ENCODE measurements at places on chromosomes 2 and 18.

DNA sequence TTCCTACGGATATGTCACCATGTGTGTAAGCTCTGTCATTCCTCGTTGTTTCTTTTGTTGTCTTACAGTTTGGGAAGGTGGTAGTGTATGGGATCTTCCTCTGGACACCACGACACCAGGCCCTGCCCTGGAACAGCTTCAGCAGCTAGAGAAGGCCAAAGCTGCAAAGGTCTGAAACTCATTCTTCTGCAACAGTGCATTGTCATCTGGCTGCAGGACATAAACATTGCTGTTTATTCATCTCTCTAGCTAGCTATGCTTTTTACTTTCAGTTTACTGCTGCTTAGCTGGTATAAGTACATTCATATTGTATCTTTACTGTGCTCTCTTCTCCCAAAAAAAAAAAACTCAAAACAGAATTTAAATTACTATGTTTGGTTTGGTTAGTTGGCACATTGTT lies 39.2 kb upstream of the KCNJ13 start:
- no peak for DNase-seq

DNA sequence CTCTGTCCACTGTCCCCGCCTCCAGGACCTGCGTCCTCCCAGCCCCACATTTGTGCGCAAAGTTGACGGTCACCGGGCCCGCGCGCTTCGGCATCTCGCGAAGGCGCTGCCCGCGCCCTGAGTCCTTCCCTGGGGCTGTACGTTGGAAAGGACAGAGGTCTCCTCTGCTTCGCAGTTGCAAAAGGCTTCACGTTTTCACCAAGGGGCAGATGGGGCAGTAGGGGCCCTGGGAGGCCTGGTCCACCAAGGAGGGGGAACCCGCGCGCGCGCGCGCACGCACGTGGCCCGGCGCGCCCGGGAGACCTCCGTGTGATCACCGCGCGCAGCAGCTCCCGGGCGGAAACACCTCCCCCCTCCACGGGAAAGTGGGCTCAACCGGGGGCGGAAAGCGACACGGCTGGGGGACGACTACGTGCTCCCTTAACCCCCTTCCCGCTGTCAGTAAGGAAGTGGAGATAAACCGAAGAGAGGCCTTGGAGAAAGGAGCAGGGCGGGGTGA lies 21.9 kb downstream of the TEX44 start:
- peak; percentile 62 for DNase-seq

DNA sequence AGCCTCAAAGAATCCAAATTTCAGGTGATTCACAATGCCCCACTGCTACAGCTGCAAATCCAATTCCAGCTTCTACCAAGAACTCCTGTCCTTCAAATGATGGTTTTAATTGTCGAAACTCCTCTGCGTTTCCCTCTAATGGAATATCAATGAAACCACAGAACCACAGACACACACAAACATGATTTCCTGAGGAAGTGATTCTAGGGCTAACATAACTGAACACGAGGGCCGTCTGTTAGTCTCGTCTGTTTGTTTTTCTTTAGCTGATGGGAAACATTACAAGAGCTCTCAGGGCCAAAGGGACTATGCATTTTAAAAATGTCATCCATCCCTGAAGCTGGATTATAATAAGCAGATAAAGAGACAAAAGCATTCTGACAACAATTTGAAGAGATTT lies 59.4 kb downstream of the RNF152 start:
- DNase-seq: no peak

DNA sequence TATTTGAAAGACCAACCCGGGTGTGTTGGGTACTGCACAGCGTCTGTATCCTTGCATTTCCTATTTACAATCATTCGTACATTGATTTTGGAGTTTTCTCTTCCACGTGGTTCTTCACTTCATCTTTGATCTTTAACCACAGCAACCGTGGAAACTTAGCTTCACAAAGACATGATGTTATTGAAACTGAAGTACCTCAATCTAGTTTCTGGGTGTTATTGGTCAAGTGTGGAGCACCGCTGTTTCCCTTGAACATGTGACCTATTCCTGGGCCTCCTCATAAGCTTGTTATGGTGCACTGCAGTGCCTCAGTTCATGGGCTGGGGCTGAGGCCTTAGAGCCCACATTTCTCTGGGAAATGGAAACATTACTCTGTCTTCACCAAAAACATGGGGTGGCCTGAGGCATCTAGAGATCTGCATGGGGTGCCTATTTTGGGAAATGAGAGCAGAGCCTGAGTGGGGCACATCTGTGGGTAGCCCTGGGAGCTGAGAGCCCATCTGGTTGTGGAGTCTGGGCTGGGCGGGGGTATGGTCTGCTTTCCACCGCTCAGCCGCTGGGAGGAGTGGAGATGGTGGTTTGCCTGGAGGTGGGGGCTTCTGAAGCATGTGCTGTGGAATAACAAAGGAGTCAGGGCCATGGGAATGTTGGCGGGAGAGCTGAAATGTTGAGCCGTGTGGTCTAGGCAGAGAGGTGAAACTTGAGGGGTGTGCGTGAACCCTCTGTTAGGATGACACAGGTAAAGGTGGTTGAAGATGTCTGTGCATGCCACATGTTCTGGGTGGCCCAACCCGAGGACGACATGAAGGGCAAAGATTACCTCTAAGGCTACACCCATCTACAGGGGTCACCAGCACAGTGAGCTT lies 37.4 kb downstream of the ZNF236 start:
- DNase-seq: no peak

GRCh38 chr2:57516698-57517340 lies 529.8 kb upstream of the VRK2 start:
- no peak for DNase-seq

- DNase-seq: no peak
Measured at GRCh38 chr2:63029058-63029457, 21.6 kb upstream of the OTX1 start.

- no peak for DNase-seq
Measured at GRCh38 chr2:161358838-161359237, 50.6 kb downstream of the PSMD14 start.

DNA sequence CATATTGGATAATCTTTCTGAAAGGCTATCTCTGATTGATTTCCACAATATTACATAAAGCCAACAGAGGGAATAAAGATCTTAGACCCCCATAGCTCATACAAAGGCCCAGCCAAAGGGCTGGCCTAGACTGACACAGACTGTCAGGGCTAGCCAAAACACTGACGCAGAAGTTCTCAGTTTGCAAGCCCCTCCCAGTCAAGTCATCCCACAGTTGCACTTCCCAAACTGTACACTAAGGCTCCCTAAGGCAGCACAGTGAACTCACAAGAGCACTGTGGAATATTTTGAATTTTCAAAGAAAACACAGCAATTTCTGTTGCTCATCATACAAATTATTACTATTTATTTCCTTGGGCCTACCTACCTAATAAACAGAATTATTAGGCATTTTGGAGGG lies 244.9 kb downstream of the SP3 start:
- DNase-seq: no peak

GRCh38 chr2:221444106-221444505 lies 128.0 kb downstream of the EPHA4 start:
- DNase-seq: no peak

- no peak for DNase-seq
Measured at GRCh38 chr2:57156231-57156924, 890.2 kb upstream of the VRK2 start.

DNA sequence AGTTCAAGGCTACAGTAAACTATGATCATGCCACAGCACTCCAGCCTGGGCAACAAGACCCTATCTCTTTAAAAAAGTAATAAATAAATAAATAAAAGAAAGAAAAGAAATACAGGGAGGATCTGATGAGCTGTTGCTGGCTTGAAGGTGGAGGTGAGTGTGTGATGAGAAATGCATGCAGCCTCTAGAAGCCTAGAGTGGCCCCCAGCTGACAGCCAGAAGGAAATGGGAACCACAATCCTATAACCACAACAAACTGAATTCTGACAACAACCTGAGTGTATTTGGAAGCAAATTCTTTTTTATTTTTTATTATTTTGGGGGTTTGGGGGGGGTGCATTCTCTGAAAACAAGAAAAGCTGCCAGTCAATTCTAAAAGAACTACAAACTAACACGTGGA lies 14.6 kb downstream of the NOL10 start:
- DNase-seq: no peak

DNA sequence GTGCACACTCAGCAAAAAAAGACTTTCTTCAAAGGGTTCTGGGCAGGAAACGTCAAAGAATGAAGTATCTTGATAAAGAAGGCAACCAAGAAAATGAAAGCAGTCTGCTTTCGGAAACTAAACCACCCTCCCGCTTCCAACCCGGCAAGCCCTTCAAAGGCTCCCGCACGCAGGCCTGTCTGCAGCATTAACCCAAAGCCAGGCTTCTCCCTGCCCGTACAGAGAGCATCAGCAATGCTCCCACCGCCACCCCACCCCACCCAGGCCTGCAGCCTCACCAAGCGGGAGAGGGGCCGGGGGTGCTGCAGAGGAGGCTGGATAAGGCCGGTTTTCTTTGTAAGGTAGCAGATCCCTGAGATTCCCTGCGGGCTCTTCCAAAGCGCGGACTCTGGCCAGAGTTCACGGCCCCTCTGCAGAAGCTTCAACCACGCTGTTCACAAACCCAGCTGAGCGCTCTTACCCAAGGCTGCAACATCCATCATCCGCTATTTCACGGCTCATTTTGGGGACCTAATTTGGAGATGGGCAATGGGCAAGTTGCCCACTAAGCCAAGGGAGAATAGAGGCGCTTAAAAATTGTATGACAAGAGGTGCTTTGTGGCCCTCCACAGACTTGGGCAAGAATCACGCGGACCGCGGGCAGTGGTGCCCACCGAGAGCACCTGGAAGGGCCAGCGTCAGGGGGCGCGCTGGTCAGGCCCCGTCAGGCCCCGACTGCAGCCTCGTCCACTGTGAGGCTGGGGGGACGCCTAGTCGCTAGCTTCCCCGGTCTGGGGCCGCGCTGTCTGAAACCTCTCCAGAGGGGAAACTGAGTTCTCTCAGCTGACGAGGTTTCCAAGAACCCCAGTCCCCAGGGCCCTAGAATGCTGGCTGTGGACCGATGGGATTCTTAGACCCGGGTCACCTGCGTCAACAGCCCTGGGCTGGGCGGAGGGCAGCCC lies 225.4 kb upstream of the ID2 start:
- DNase-seq: peak; percentile 23

GRCh38 chr2:217835931-217836891 lies 166.6 kb downstream of the TNS1 start:
- DNase-seq: peak; percentile 7

- DNase-seq: peak; percentile 84
Measured at GRCh38 chr2:121699421-121700333, 37.0 kb downstream of the NIFK start.

GRCh38 chr2:238904716-238905115 lies 56.8 kb downstream of the TWIST2 start:
- no peak for DNase-seq

- no peak for DNase-seq
Measured at GRCh38 chr18:32759611-32760167, 13.1 kb downstream of the KLHL14 start.

- no peak for DNase-seq
Measured at GRCh38 chr2:157159221-157159934, 98.1 kb upstream of the GALNT5 start.

DNA sequence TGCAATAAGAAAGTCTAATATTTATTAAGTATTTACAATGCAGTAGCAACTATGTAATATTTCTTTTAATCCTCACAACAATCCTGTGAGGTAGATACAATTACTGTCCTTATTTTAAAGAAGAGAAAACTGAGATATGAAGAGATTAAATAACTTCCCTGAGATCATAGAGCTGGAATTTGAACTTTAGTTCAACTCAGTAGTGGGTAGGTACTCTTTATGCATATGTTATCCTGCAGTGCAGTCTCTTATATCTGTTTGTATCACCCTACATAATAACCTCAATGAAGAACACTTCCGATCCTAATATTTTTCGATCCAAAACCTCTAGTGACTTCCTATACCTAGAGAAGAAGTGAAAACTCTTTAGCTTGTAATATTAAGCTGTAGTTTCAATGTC lies 64.2 kb downstream of the PLA2R1 start:
- DNase-seq: no peak

DNA sequence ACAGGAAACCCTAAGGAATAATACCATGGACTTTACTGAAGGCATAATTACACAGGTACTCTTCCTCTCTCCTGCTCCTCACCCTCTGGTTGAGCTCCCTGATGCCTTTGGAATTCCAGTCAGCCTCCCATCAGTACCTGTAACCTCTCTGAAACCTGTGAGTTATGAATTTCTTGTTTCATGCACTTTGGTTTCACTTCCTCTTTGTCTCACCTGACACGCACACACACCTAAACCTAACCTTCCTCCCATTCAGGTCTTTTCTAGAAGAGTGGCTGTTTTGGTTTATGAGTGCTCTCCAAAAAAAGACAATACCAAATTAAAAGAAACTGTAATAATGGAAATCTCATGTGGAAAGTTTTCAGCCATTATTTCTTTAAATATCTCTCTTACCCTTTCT lies 451.3 kb upstream of the VWC2L start:
- DNase-seq: no peak

GRCh38 chr2:43265001-43265400 lies 38.6 kb upstream of the ZFP36L2 start:
- DNase-seq: no peak

- no peak for DNase-seq
Measured at GRCh38 chr2:57882895-57883515, 163.6 kb upstream of the VRK2 start.

DNA sequence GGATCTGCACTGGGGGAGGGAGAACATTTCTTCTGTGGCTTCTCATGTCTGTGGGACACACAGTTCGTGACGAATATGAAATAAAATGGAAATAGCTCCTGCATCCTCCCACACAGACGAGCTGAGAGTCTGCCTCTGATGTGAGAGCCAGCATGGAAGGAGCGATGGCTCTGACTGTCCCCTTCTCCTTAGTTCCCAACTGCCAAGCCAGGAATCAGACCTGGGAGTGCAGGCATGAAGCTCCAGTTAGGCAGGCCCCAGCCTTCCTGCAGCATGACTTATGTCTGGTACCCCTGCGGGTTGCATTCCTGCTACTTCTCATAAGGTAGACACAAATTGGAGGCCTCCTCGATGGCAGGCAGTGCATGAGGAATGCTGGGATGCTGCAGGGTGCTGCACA lies 56.2 kb downstream of the PRKCE start:
- no peak for DNase-seq

- DNase-seq: no peak
Measured at GRCh38 chr2:219565130-219566080, 5.9 kb downstream of the OBSL1 start.

GRCh38 chr2:239145601-239146000 lies 255.2 kb downstream of the HDAC4 start:
- DNase-seq: no peak

- DNase-seq: no peak
Measured at GRCh38 chr2:3604991-3605961, 10.4 kb downstream of the COLEC11 start.

- no peak for DNase-seq
Measured at GRCh38 chr2:234339501-234339900, 157.4 kb downstream of the ARL4C start.

GRCh38 chr2:2057125-2057721 lies 273.9 kb downstream of the MYT1L start:
- peak; percentile 66 for DNase-seq

DNA sequence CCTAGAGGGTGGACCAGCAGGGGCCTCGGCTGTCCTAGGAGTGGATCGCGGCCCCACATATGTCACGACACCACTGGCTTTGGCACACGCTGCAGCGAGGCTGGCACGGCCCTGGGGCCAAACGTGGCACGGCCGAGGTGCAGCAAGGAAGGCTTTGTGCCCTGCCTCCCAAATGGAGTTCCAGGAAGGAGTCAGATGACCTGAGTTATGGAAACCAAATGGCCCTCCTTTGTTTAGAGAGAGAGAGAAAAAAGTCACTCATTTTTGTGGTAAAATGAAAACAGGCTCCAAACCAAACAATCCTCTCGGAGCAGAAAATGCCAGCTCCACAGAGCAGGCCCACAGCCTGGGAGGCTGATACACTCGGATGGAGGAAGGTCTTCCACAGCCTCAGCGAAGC lies 105.6 kb downstream of the ANTXR1 start:
- DNase-seq: no peak

GRCh38 chr2:47065771-47066380 lies 89.2 kb downstream of the STPG4 start:
- DNase-seq: no peak

Data from CD4-positive, alpha-beta T cell treated with Interferon gamma for 1 hour (primary cell).